ENCODE measurements at places on chromosomes 7 and 10.

DNA sequence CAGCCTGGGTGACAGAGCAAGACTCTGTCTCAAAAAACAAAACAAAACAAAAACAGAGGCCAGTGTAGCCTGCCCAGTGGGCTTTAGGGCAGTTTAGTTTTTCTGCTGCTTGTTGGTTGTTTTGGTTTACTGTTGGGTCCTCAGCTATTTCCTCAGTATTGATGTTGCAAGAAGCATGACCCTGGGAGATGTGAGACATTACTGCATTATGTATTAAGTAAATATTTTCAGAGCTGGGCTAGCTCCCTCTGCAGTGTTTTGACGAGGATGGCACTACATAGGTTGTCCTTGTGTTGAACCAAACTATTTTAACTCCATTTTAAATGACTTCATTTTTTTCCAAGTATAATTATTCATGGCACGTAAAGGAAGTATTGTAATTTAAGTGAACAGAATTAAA, 4.8 kb downstream of the AKAP9 start:
- peak; percentile 19 for DNase-seq

DNA sequence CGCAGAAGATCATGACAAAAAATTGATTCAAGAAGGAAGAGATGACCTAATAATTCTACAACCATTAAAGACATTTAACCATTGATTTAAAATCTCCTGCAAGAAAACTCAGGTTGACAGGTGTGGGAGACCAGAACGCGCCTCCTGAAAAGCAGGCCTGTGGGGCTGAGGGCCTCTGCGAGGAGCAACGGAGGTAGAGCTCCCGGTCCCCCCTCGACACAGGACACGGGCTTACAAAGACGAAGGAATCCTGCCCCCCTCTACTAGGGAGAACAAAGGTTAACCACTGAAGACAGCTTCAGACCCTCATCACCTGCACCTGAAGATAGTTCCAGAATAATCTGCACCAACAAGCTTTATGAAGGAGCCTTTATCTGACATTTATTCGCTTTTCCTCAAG, 55.9 kb upstream of the INPP5A start:
- DNase-seq = no peak

DNA sequence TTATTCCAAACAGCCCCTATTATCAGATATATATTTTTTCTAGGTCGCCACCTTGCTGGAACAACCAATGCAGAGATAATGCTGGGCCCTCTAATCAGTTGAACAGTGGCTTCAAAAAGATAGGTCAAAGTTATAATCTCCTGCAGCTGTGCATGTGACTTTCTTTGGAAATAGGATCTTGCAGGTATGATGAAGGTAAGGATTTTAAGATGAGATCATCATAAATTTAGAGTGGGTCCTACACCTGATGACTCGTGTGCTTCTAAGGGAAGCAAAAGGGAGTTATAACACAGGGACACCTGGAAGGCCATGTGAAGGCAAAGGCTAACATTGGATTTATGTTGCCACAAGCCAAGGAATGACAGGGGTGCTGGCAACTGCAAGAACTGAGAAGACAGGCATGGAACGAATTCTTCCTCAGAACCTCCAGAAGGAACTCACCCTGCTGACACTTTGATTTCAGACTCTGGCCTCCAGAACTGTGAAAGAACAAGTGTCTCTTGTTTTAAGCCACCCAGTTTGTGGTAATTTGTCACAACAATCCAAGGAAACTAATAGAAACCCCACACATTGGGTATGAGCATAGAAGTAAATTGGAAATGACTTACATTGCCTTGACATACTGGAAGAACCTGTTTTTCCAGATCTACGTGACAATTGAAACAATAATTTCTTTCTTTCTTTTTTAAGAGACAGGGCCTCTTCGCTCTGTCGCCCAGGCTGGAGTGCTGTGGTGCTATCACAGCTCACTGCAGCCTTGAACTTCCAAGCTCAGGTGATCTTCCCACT, 34.4 kb downstream of the CCDC71L start:
- no peak for DNase-seq

DNA sequence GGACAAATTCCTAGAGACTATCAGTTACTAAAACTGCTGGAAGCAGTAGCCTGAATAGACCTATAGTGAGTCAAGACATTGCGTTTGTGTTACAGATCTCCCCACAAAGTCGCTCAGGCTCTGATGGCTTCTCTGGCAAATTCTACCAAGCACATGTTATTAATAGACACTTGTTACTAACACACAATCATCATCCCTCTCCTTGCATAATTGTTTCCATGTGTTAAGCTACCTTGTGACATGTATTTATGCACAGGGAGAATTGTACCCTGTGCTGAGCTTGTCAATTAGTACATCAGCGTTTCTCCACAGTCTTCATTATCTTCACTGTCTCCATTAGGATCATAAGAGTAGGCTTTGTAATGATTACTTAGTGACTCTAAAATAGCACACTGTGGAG, 31.2 kb downstream of the DYNC2I1 start:
- peak; percentile 44 for DNase-seq

GRCh38 chr7:30478349-30479201, at the start of gene NOD1:
Gene NOD1 (minus strand): TSS chr7:30478784. CDS start chr7:30456921, 21,863 bp downstream.
- peak; percentile 78 for DNase-seq

- DNase-seq = no peak
Measured at GRCh38 chr7:159148430-159149395, 4.0 kb upstream of the VIPR2 start.

DNA sequence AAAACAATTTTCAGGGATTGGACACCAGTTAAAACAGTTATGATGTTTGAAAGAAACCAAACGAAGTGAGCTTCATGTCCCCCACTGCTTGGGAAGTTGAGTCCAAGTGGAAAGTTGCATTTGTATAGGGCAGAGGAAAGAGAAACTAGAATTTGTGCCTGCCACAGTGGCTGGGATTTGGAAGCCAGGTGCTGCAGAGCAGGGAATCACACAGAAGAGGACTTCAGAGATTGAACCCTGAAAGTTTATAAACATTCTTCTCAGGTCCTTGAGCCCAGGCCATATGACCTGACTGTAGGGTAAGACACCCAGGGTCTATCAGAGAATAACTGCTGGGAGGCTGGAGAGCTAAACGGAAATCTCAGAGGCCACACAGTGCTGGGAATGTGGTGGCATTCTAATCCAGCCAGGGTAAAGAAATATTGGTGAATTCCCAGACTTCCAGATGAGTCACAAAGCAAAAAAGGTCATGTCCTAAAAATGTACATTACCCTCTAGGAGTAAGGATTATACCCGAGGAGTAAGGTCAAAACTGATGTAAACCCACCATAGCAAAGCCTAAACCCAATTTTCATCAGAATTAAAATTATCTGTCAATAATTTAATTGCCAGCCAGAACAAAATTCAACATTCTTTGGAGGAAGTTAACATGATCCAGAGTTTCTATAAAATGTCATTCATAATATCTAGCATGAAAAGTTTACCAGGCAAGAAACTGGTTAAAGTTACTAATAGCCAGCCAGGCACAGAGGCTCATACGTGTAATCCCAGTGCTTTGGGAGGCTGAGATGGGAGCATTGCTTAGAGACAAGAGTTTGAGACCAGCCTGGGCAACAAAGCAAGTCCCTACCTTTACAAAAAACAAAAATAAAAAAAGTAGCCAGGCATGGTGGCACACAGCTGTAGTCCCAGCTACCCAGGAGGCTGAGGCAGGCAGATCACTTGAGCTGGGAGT, 31.2 kb downstream of the TOMM7 start:
- peak; percentile 48 for DNase-seq

DNA sequence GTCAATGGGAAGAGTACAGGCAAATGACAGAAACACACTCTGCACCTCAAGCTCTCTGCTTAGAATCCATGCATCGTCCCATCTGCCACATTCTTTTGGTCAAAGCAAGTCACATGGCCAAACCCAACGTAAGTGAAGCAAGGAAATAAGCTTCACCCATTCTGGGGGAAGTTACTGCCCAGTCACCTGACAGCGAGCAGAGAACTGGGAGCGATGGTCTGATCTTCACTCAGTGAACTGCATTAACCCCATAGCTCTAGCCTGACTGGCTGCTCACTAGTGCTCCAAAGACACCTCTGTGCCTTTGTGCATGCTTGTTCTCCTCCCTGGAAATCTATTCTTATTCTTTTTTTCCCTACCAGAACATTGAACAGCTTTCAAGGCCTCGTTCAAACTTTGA, 89.9 kb downstream of the APBB1IP start:
- DNase-seq = no peak
